ENCODE measurements at places on chromosomes 3 and 15.

- no peak for DNase-seq
Observed at GRCh38 chr3:172515130-172515918, 7.9 kb downstream of the TNFSF10 start.

DNA sequence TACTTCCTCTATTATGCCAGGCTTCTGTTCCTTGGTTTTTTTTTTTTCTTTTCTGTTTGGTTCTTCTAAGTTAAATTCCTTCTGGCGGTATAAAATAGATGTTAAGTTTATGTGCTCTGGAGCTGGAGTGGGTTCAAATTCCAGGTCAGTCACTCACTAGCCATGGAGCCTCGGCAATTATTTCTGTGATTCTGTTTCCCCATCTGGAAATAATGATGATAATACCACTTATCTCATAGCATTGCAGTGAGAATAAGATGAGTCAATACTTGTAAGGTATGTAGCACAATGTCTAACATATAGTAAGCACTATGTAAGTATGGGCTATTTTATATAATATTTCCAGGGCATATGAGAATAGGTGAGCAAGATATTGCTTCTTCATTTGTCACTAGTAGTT lies 33.2 kb upstream of the ZDHHC23 start:
- no peak for DNase-seq

- no peak for DNase-seq
Observed at GRCh38 chr3:104396974-104397669, 969.6 kb upstream of the ALCAM start.

GRCh38 chr15:94287794-94288246 lies 56.5 kb downstream of the MCTP2 start:
- DNase-seq = no peak

GRCh38 chr15:70613271-70613670 lies 150.1 kb downstream of the UACA start:
- DNase-seq = no peak

GRCh38 chr3:30702038-30702827 lies 95.8 kb downstream of the TGFBR2 start:
- DNase-seq = no peak

DNA sequence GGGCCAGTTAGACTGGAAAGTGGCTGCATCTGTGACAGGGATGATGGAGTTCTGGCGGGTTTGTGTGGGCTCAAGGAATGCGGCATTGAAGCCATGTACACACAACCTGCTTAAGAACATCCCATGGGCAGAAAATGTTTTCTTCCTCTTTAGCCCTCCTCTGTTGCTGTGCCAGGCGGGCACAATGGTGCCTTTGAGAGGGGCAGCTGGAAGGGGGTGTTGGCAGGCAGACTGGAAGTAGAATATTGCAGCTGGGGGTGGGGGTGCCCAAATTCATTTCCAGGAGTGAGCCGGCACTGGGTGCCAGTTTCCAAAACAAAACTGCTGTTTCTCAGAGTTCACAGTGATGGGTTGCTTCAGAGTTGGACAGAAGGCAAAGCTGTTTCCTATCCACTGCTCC lies 91.8 kb upstream of the ETV5 start:
- DNase-seq = no peak
